ENCODE measurements at places on chromosomes 3 and 15.

DNA sequence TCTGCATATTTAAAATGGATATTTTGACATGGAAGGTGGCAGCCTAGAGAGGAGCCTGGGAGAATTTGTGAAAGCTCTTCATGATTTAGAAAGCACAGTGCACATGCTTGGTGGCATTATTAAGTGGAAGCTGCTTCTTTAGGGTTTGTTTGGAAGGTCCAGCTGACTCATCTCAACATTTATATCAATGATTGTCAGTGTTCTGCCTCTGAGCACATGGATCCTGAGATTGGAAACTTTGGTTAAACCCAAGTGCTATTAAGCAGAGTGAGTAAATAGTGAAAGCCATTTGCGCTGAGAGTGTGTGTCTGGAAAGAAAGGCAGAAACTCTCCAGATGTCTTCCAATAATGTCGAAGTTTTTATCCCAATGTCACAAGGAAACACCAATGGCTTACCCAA, 7.4 kb downstream of the NOX5 start:
- no peak for DNase-seq

GRCh38 chr3:175316799-175317198, 457.7 kb downstream of the NAALADL2 start:
- DNase-seq = no peak

DNA sequence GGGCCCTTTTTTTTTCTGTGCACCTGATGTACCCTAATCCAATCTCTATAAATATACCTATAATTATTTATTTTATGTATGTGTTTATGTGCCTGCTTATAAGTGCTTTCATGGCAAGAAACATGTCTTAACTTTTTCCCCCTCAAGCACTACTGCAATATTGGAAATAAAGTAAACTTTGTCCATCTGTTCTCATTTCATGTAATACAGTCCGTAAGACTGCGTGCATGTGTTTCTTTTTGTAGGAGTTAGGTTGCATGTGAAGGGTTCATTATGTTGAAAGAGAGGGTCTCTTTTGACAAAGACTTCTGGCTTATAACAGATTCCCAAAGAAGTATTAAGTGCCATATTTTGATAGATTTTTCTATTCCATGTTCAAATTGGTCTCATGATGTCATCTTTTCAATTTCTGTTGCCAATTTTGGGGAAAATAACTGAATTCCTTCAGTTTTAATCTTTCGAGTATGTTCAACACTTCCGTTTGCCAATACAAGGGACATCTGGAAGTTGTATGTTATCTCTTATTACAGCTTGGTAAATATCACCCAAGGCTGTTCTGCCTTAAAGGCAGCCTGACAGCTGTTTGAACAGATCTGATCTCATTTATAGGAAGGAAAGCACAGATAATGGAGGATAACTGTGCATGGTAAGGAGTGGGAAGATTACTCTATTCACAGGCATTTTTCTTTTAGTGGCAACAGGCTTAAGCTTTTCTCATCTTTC, 273.1 kb upstream of the SGO1 start:
- no peak for DNase-seq

GRCh38 chr3:154616298-154616697, 186.3 kb upstream of the GPR149 start:
- no peak for DNase-seq

- DNase-seq = no peak
Observed at GRCh38 chr3:165669967-165670366, 167.3 kb downstream of the BCHE start.

DNA sequence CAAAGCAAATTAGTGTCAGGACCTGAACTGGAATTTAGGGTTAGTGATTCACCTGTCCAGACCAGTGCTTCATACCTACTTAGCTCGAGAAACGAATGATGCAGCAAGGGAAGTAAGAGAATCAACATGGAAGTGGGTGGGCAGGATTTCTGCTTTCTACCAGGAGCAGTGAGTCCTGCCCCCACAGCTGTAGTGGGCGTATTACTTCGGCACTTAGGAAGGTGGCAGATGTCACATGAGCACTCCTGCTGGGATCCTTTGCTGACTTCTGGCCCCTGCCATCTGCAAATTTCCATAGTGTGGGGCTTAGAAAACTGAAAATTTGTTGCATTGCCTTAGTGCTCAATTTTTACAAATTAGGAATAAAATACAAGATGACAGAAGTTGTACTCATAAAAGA, 31.2 kb downstream of the RYR3 start:
- DNase-seq = no peak

DNA sequence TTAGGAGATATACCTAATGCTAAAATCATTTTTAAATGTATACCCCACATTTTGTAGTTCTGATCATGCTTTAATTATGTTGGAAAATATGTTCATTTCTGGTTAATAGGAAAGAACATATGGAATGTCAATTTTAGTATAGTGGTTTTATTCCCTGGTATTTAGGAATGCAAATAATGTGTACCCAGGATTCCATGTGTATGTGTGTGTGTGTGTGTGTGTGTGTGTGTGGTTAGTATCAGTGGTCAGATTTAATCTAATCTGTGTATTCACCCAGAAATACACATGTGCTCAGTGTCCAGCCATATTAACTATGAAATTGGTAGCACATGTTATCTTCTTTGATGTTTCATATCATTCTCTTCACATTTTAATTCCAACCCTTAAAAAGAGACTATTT, 233.5 kb upstream of the DCBLD2 start:
- DNase-seq = no peak

DNA sequence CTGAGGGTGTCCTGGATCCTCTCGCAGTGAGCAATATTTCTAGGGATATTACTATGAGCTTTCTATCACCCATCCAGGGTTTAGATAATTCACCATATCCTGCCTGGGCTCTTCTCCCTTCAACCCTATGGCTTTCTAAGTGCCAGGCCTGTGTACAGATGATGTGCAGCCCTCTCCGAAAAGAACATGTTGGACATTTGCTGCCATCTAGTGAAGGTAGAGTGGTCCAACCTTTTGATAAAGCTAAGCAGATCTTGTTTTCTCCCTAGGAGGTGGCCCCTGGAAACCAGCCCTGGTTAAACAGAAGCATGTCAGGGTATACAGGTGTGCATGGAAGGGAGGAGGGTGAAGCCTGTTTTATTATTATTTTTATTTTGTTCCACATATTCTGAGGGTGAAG, 27.9 kb upstream of the SCN10A start:
- no peak for DNase-seq

DNA sequence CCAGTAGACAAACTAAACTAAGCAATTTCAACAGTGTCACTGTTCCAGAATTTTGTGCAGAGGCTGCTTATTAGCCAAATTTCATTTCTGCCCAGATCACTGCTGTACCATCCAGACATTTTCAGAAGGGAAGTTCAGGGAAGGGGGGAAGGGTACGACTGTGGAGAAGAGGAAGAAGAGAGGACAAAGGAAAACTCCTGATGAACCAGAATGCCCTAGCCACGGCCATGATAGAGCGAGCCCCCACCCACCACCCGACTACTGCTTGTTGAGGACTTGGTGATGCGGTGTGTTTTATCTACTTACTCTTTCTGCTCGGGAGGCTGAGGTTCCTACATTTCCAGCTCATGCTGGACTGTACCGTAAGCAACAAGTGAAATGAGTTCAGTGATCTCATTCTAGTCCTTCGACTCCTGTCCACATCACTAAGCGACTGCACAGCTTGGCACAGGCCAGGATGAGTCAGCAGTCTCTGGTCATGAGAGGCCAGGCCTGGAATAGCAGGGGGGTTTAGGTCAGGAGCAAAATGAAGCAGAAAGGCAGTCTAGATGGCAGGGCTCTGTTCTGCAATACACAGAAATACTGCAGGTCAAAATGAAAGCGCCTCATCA, 330.8 kb downstream of the TIGIT start:
- DNase-seq = peak; percentile 50

DNA sequence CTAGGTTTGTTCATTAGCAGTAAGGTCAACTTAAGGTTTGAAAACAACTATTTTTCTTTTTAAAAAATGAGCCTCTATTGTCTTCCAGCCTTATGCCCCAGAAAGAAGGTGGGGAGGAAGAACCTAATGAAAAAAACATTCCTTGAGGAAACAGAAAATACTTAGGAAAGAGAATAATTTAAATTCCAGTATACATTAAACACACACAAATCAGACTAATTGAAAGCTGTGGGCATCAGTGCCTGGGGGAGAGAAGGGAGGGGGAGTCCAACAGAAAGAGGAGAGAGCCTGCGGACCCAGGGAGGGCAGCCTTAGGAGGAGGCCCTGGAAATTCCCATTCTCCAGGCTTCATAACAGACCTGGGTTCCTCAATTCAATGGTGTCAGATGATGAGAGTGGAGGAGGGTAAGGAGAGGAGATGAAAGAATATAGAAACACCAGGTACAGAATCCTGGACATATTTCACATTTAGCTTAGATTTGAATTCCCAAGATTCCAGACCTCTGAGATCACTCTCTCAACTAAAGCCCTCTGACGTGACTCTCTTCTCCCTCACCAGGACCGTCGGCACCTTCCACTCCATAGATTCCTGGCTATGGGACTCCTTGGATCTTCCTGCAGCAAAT, 320.5 kb upstream of the UMPS start:
- no peak for DNase-seq

GRCh38 chr3:22729212-22729611, 473.9 kb upstream of the UBE2E2 start:
- no peak for DNase-seq

GRCh38 chr3:128616516-128617269, 33.9 kb downstream of the RPN1 start:
- DNase-seq = no peak

DNA sequence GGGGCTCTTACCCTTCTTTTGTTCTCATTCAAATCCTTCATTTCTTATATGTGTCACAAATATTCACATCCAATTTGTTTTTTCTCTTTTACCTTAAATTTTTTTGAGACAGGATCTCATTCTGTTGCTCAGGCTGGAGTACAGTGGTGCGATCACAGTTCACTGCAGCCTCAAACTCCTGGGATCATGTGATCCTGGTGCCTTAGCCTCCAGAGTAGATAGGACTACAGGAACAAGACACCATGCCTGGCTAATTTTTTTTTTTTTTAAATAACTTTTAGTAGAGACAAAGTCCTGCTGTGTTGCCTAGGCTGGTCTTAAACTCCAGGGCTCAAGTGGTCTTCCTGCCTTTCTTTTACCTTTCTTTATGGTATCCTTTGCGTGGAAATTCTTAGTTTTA, 66.5 kb downstream of the POLR2M start:
- no peak for DNase-seq

- no peak for DNase-seq
Observed at GRCh38 chr15:70116317-70116716, 18.6 kb upstream of the TLE3 start.

DNA sequence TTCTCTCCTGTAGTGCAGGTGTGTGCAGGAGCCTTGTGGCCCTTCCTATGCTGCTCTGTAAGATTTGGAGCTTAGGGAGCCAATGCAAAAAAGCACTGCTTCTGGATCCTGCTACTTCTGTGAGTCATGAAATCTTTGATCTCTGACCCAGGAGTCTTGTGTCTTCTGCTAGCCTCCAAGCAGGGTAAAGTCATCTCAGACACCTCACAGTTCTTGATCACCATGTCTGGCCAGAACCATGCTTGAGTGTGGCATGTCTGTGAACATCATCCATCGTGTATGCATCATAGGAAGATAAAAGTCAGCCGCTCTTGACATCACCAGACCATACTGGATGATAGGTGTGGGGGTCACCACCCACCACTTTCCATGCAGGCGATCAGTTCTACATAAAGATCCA, 247.8 kb downstream of the RPLP1 start:
- DNase-seq = no peak

GRCh38 chr3:48930590-48930989, 11.9 kb downstream of the ARIH2 start:
- no peak for DNase-seq

DNA sequence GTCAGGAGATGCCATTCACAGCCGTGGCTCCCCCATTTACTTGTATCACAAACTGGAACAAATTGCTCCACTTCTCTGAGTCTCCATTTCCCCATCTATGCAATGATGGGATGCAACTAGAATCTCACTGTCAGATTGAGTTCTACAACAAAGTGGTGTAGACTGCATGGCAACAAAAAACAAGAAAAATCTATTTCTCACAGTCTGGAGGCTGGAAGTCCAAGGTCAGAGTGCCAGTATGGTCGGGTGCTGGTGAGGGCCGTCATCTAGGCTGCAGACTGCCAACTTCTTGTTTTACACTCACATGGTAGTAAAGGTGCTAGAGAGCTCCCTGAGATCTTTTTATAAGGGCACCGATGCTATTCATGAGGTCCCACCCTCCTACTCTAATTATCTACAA, 158.4 kb upstream of the BCL6 start:
- no peak for DNase-seq

- no peak for DNase-seq
Observed at GRCh38 chr15:59924812-59925522, 79.1 kb upstream of the FOXB1 start.

GRCh38 chr15:38626443-38627050, 61.9 kb upstream of the RASGRP1 start:
- DNase-seq = no peak

- no peak for DNase-seq
Observed at GRCh38 chr3:141402476-141403171, 34.3 kb downstream of the ZBTB38 start.

DNA sequence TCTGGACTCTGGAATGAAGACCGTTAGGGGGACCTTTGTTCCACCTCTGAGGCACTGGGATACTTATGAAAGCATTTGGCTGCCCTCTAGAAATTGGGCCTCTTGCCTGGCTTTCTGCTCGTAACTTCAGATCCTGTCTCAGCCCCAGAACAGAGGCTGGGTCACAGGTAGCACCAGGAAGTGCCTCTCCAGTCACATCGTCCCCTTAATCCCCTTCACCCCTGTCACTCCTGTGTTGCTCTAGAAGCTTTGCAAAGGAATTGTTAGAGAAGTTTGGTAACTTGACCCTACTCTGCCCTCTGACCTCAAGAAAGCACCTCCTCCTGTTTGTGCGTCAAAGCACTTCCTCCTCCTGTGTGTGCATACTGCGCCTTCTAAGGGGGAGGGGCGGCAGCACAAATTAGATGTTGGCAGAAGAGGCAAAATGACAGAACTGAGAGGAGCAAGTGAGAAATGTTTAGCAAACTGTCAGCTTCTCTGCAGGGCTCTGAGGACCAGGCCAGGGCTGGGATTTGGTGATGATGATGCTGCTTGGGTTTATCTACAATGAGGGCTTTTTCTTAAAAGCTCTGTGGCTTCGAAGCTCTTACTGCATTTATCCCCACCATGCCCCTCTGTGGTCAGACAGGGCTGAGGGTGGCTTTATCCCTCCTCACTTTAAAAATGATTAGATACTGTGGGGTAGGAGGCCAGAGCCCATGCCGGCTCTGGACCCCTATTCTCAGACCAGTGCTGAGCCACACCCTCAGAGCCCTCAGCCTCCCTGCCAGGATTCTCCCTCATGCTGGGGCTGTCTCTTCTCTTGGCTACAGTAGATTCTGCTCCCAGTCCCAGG, 76.2 kb downstream of the LARS2 start:
- DNase-seq = no peak

DNA sequence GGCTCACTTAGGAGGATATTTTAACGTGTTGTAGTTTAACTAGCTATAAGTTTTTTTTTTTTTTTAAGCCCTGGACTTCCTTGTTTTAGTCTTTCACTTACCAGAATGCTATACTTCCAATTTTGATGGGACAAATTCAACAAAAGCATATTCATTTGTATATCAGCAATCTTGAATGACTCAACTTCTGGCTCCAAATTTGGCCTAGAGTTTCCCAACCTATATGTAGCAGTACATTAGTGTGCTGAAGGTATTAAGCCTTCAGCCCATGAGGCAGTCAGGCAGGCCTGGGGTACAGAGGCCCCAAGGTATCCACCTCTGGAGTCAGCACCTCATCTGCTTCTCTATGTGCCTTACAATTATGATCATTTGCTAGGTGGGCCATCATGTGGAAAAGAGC, 5.9 kb downstream of the PBRM1 start:
- DNase-seq = no peak

GRCh38 chr15:63334821-63335220, 46.8 kb downstream of the CA12 start:
- no peak for DNase-seq

GRCh38 chr3:89419647-89420241, 312.3 kb downstream of the EPHA3 start:
- no peak for DNase-seq
